ENCODE measurements at places on chromosomes 13 and 19. TPM values are rescaled to one million over a fixed set of nuclear protein-coding genes. Genes with fewer than 3 reads are reported as not detected.

NPAS1 gene
- 13.0 TPM for total RNA-seq

SLC10A2 gene
- total RNA-seq: not detected

HMGB1 gene
- 341 TPM for total RNA-seq

TEX101 gene
- not detected for total RNA-seq

IL27RA gene
- 3.9 TPM for total RNA-seq

ZIC5 gene
- not detected for total RNA-seq

PSG11 gene
- 0.19 TPM for total RNA-seq

CDX2 gene
- not detected for total RNA-seq

ZNF558 gene
- 9.7 TPM for total RNA-seq

DNA sequence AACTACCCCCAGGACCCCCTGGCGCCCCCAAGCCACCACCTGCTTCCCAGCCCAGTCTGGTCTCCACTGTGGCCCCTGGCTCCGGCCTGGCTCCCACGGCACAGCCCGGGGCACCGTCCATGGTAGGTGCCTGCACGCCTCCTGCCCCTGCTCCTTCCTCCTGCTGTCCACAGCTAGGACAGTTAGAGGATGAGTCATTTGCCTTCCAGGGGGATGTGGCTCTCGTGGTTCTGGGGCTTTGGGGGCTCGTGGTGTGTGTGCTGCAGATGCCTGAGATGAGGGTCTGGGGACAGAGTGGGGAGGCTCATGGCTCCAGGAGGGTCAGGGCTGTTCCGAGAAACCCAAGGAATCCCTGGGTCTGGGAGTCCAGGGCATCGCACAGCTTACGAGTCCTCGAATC lies 12.7 kb downstream of the MED25 start:
- no peak for DNase-seq

- no peak for DNase-seq
Observed at GRCh38 chr13:36430247-36431203, 1.8 kb upstream of the CCNA1 start.

DNA sequence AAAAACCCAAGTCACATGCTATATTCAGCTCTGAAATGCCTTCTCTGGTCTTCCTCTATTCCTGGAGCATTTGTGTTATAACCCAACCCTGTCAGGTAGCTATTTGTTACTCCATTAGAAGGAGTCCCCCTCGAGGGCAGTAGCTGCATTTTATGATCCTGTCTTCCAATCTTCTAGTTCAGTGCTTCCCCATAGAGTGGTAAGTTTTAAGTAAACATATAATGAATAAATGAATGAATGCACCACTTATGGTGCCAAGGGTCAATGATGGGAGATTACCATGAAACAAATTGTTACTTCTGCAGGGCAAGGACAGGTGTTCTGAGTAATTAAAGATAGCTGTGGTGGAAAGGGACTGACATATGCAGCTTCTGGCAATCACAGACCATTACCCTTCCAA lies 4.0 kb downstream of the RASL11A start:
- DNase-seq: no peak

GRCh38 chr19:32810452-32810851 lies 59.1 kb downstream of the SLC7A9 start:
- DNase-seq: no peak

DNA sequence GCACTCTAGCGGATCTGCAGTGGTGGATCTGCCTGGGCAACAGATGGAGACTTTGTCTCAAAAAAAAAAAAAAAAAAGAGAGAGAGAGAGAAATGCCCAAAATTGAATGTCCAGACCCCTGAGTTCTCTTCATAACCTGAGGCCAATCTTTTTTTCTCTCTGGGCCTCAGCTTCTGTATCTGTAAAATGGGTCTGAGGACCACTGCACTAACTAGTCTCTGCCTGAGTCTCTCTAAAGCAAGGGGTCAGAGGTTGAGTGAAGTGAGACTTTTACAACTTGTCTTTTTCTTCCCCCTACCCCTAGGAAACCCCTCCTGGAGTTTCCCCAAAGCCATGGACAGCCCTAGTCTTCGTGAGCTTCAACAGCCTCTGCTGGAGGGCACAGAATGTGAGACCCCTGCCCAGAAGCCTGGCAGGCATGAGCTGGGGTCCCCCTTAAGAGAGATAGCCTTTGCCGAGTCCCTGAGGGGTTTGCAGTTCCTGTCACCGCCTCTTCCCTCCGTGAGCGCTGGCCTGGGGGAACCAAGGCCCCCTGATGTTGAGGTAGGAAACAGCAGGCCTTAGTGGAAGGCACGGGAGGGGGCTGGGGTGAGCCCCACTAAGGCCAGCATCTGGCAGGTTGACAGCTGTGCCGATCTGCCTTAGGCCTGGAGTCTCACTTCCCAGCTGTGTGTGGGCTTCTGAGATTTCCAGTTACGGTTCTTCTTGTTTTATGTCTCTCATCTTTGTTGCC lies 1.8 kb downstream of the TMEM91 start:
- no peak for DNase-seq

GRCh38 chr13:32297206-32297605 lies 18.0 kb downstream of the ZAR1L start:
- no peak for DNase-seq

- no peak for DNase-seq
Observed at GRCh38 chr13:90500569-90500968, 846.9 kb upstream of the MIR17HG start.

- no peak for DNase-seq
Observed at GRCh38 chr13:45487604-45488003, 22.9 kb downstream of the COG3 start.

- DNase-seq: no peak
Observed at GRCh38 chr19:5693195-5694166, 3.4 kb downstream of the RPL36 start.

DNA sequence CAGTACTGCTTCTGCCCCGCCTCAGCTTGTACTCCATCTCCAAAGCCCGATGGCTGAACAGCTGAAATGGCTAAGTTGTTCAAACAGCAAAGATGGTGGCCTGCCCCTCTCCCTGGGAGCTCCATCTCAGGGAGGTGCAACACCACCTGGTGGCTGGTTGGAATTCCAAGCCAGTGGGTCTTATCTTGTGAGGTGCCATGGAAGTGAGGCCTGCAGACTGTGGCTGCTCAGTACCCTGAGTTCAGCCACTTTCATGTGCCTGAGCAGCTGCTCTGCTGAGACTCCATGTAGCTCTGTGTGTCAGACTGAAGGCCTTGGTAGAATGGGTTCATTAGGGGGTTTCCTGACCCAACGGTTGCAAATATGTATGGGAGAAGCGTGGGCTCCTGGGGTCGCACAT lies 67.3 kb upstream of the SPRY2 start:
- no peak for DNase-seq

DNA sequence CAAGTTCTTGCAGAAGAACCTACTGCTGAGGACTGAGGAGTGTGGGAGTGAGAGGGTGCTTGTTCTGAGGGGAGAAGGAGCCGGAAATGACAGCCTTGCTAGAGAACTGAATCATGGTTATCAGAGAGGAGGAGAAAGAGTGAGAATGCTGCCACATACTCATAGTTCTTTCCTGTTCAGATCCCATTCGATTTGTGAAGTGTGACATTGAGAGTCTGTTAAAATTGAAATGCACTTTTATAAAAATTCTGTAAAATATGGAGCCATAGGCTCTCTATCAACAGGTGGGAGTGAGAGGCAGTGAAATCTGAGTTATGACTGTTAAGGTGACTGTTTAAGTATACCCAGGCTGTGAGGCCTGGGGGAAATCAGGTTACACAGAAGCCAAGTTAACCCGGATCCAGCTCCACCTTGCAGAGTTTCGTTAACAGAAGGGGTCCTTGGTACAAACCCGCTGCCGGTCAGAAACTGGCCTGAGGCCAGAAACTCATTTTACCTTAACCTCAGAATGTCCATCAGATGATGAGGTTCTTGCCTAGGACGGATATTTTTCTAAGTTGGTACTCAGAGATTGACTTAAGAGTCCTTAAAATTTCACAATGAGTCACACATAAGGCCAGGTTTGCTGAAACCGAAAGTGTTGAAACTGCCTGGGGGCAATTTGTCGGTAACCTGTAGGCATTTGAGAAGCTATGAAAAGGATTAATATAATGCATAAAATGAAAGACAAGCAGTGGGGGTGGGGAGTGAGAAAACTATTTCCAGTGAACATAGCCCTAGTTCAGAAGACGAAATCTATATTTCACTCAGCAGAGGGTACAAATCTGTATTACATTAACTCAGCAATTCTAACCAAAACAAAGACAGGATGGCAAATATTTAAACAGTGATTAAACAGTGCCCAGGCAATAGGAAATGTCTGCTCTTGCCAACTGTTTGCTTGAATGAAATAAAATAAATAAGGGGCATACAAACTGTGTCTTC lies 350.5 kb downstream of the KCNRG start:
- no peak for DNase-seq

DNA sequence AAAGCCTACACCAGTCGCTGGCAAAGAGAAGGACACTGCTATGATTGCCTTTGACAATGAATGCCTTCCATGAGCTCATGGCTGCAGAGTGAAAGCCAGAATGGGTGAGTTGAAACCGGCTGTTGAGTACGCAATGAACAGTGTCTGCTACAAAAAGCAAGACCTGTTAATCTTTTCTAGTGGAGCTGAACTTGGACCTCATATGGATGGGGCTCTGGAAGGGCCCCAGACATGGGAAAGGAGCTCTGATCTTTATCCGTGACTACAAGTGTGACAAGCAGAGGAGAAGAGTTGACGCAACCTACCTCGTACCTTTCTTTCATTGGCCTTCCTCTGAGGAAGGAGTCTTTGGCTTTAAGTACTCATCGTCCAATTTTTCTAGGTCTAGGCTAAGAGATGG lies 67.1 kb upstream of the TSC22D1 start:
- DNase-seq: no peak

DNA sequence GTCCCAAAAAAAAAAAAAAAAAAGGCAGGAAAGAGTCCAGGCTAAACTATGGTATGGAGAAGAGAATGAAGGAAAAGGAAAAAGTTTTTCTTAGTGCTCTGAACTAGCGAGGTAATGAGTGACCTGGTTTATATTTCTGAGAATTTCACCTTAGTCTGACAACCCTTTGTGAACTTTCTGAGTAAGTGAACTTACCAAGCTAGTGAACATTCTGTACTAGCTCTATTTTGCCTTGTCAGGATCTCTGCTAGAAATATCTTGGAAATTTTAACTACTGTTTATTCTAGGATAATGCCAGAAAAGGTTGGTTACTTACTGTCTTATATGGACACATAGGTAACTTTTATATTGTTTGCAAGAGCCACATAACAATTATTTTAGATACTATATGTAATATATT lies 4.4 kb downstream of the TRIM13 start:
- no peak for DNase-seq

GRCh38 chr19:31613683-31614219 lies 264.5 kb upstream of the TSHZ3 start:
- no peak for DNase-seq

DNA sequence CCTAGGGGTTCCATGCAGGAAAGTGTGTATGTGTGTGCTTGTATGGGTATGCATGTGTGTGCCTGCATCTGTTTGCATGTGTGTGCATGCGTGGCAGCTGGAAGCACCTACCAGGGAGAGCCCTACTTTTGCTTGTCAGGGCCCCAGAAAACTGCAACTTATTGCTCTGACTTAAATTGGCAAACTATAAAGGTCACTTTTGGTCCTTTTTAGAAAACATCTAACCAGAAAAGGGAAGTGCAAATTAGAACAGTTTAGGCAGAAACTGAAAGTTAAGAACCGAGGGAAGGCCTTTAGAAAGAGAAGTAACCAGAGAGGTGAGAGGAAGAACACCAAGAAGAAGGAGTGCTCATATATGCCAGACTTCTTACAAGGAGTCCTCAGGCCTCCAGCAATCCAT lies 32.5 kb downstream of the DLEU7 start:
- no peak for DNase-seq

DNA sequence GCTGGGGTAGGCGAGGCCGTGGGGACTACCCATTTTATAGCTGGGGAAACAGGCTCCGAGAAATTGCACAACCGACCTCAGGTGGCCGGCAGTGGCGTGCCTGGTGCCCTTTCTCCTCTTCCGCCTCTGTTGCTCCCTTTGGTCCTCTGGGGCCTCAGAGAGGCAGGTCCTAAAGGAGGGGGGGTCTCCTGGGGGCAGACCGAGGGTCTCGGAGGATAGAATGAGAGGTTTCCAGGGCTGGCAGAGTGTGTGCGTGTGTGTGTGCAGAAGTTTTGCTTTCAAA lies 11.3 kb downstream of the STX10 start:
- no peak for DNase-seq

DNA sequence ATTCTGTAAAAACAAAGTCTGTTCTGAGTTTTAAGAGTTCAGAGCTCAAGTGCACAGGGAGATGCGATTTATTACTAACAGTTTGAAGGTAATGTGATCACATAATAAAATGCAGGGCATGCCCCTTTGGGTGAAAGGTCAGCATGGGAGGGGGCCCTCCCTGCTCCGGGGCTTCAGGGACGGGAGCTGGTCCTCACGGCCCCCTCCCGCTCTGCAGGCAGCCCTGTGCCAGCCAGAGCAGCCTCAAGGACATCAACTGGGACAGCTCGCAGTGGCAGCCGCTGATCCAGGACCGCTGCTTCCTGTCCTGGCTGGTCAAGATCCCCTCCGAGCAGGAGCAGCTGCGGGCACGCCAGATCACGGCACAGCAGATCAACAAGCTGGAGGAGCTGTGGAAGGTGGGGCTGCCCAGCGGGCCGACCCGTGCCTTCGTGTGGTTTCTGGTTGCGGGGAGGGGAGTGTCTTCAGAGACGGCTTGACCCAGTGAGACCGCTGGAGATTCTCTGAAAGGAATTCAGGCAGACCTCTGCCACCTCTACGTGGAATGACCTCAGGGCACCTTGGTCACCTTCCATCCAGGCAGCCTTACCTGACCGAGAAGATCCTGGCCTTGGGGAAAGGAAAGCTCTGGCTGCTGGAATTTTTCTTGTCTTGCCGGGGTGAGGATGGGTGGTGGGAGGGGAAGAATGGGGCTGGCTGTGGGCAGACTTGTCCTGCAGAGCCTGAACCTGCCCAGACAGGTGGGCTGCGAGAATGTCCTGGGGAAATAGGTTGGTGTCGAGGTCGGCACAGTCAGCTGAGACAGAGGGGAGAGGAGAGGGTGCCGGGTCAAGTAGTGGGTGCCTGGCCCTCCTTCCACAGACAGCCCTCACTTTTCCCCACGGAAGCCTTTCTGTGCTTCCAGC lies 19.0 kb downstream of the UPF1 start:
- no peak for DNase-seq

DNA sequence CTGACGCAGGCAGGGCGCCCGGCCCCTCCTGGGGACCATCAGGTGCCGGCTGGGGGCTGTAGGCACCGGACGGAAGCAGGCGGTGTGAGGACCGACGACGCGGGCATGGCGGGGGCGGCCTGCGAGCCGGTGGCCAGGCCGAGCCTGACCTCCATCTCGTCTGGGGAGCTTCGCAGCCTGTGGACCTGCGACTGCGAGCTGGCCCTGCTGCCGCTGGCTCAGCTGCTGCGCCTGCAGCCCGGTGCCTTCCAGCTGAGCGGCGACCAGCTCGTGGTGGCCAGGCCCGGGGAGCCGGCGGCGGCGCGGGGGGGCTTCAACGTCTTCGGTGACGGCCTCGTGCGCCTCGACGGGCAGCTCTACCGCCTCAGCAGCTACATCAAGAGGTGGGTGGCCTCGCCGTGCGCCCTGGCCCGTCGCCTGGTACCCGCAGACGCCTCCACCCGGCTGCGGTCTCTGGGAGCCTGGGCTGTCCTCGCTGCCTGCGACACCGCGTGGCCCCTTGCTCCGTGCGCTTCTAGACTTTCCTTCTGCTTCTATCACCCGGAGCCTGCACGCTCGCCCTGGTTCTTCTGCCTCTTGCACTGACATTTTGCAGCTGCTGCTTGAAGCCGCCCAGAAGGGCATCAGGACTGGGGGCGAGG lies 460 bp downstream of the MEDAG start:
- no peak for DNase-seq

All from HFFc6 (cell line).